Choroid plexus epithelial cell (primary cell): ENCODE measurements at places on chromosomes 2 and 18.

DNA sequence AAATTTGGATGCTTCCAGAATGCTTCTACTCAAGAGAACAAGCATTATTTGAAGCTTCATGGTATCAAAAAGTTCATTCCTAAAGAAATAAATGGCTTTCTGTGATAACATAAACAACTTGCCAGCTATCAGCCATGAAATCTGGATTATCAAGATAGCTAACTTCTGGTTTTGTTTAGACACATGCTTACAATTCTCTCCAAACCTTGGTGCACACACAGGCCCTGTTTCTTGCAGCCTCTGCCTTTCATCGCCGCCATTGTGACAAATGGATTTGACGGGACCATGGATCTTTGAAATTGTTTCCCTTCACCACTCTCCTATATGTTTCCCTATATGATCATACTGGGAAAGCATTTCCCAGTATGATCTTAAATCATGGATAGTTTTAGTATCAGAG lies 47.9 kb upstream of the CABLES1 start:
- DNase-seq: no peak

- peak; percentile 54 for DNase-seq
Observed at GRCh38 chr2:99861376-99861760, 281.0 kb downstream of the AFF3 start.

DNA sequence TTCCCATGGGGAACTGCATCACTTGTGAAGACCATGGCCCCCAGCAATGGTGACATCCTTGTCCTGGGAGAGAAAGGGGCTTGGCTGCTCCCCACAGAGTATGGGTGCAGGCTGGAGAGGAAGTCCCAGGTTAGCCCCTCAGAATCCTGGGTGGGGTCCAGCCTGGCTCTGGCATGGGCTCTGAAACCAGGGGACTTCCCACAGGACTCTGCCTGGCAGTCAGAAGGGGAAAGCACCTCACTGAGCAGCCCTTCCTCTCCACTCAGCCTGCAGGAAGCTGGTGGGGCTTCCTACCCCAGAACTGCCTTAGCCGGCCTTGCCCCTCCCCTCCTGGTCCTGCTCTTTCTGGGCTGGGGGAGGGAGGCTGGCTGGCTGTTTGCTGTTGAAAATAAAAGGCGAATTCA lies 3.7 kb downstream of the NEURL3 start:
- DNase-seq: no peak

GRCh38 chr18:79251021-79251420 lies 144.7 kb upstream of the NFATC1 start:
- no peak for DNase-seq

GRCh38 chr2:62741954-62742722 lies 36.6 kb downstream of the EHBP1 start:
- DNase-seq: no peak

DNA sequence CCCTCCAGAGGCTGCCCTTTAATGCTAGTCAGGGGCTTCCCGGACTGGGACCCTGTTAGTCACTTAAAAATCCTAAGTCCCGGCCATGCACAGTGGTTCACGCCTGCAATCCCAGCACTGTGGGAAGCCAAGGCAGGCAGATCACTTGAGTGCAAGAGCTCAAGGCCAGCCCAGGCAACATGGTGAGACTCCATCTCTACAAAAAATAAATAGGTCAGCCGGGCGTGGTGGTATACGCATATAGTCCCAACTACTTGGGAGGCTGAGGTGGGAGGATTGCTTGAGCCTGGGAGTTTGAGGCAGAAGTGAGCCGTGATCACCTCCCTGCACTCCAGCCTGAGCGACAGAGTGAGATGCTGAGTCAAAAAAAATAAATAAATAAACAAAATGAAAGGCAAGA lies 17.2 kb upstream of the KCNG2 start:
- DNase-seq: no peak
